ENCODE measurements at places on chromosomes 6 and 20. TPM values are rescaled to one million over a fixed set of nuclear protein-coding genes. Genes with fewer than 3 reads are reported as not detected.

GRCh38 chr6:26299286-26300042 is 65.5 kb upstream of the BTN3A2 start:
- no peak for DNase-seq
- H3K27me3 ChIP-seq = no peaks in the 10 kb centered on the region
- peaks cover 8% of the 10 kb centered on the region for H3K4me1 ChIP-seq
- H3K27ac ChIP-seq = no peak overlapping the region
- no peaks in the 10 kb centered on the region for H3K36me3 ChIP-seq

DNA sequence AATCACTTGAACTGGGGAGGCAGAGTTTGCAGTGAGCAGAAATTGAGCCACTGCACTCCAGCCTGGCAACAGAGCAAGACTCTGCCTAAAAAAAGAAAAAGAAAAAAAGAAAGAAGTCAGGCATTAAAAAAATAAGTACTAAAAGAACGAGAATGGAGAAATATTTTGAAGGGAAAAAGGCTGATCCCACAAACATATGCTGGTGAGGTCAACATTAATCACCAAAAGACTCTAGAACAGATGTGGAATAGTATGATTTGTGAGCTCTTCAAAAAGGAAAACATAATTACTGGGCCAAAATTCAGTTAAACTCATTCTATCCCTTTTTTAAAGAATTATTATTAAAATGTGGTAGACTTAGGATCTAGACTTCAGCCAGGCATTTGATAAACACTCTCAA is 61.2 kb upstream of the NRSN1 start:
- no peak overlapping the region for H3K4me3 ChIP-seq
- H3K27me3 ChIP-seq = no peaks in the 10 kb centered on the region
- DNase-seq = no peak
- no peak overlapping the region for H3K27ac ChIP-seq
- H3K36me3 ChIP-seq = no peaks in the 10 kb centered on the region

- H3K36me3 ChIP-seq = no peaks in the 10 kb centered on the region
- H3K27ac ChIP-seq = no peak overlapping the region
- H3K4me3 ChIP-seq = no peak overlapping the region
- no peak for DNase-seq
Measured at GRCh38 chr6:156464100-156464878, 312.9 kb upstream of the ARID1B start.

GRCh38 chr6:137353842-137354397 is 134.7 kb upstream of the IFNGR1 start:
- H3K27me3 ChIP-seq = no peaks in the 10 kb centered on the region
- H3K36me3 ChIP-seq = no peaks in the 10 kb centered on the region
- H3K4me1 ChIP-seq = peaks cover 7% of the 10 kb centered on the region
- H3K4me3 ChIP-seq = no peak overlapping the region

GRCh38 chr6:20693466-20694063 is 159.3 kb downstream of the CDKAL1 start:
- H3K36me3 ChIP-seq = no peaks in the 10 kb centered on the region
- no peaks in the 10 kb centered on the region for H3K4me1 ChIP-seq
- no peak overlapping the region for H3K27ac ChIP-seq
- DNase-seq = no peak

DNA sequence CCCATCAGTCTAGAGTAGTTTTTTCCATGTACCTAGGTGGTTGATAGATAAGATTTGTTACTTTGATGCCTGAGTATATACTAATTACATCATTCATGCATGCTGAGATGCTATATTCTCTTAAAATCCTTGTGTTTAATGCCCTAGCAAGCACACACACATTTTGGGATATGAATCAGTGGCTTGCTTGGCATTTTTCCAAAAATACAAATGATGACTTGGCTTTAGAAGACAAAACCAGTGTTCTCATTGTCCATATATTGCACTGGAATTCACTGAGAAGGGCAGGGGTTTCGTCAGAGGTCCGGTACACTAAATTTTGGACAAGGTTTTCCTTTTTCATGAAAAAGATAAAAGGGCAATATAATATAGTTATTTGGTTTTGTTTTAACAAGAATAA is 24.9 kb downstream of the GTPBP2 start:
- no peaks in the 10 kb centered on the region for H3K27me3 ChIP-seq
- no peak overlapping the region for H3K27ac ChIP-seq
- no peak for DNase-seq
- no peak overlapping the region for H3K4me3 ChIP-seq
- H3K36me3 ChIP-seq = peaks cover 23% of the 10 kb centered on the region

Gene HTR1E
- not detected for total RNA-seq

Gene NT5E
- total RNA-seq = 0.18 TPM

Gene RIPPLY2
- total RNA-seq = 0.06 TPM
